Spinal cord (tissue), 10 donors: ENCODE measurements at places on chromosomes 2 and 18.
A peak's percentile ranks its signal among the peaks of the same experiment; 100 is the strongest.

- DNase-seq, result no peak
Measured at GRCh38 chr2:54298514-54298913, 42.5 kb upstream of the TSPYL6 start.

DNA sequence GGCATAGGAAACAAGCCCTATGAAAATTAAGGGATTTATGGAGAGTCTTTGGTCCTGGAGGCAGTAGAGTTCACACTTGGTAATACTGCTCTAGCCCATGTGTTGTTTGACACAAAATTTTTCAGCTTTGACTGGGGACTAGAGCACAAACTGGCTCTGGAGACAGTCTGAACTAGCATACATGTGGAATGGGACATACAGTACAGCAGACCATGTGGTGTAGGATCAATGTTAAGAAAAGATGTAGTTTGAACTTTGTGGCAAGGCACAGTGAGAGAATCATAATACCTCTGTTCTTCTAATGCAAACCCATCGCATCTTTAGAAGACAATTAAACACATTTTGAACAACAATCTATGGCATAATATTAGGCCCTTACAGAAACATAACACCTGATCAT is 521.5 kb upstream of the DDX18 start:
- DNase-seq, result no peak

DNA sequence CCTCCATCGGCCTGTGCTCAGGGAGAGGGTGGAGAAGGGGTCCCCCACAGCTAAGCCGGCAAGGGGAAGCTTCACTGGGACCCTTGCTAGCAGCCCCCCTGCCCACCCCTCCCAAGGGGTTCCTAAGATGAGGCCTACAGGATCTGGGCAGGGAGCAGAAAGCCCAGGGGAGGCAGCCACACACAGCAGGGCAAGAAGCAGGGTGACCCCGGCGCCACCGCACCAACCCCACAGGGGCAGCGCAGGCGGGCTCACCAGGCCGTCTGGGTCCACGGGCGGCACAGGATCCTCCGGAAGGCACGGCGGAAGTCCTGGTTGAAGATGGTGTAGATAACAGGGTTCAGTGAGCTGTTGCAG is 1.8 kb downstream of the ADRA2B start:
- no peak for DNase-seq

- DNase-seq, result no peak
Measured at GRCh38 chr2:10095175-10095574, 15.0 kb upstream of the CYS1 start.

- DNase-seq, result no peak
Measured at GRCh38 chr2:192729369-192729768, 534.6 kb upstream of the TMEFF2 start.

DNA sequence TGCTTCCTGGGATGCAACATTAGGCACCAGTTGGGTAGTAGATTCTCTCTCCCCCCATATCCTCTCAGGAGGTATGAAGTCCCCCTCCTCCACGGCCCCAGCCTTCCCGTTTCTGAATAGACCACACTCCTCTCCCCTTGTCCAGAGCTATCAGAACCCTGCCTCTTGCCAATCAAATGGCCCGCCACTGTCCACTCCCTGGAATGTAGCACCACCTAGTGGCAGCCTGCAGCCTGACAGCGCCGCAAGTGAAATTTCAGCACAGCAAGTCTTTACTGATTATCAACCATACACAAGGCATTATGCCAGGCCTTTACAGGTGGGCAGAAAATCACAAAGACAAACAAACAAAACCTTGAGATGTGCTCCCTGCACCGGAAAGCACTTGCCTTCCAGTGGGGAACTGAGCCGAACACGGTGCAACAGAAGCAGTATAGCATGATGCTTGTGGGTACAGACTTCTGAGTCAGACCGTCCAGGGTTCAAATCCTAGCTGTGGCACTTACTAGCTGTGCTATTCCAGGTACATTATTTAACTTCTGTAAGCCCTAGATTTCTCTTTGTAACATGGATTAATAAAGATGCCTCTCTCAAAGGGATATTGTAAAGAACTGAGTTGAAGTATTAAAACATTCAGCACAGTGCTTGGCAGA is 174.0 kb downstream of the SMAD2 start:
- DNase-seq, result peak; percentile 45

- DNase-seq, result no peak
Measured at GRCh38 chr2:226953826-226954225, 118.0 kb downstream of the RHBDD1 start.

GRCh38 chr2:172288603-172289002 is 138.8 kb upstream of the ITGA6 start:
- DNase-seq, result no peak

- no peak for DNase-seq
Measured at GRCh38 chr2:38702413-38702812, 36.5 kb downstream of the GALM start.

- DNase-seq, result no peak
Measured at GRCh38 chr2:7588295-7588694, 671.1 kb downstream of the RNF144A start.

GRCh38 chr2:53231908-53232307 is 535.7 kb upstream of the CHAC2 start:
- no peak for DNase-seq

- no peak for DNase-seq
Measured at GRCh38 chr2:10620481-10620880, 69.3 kb downstream of the NOL10 start.

DNA sequence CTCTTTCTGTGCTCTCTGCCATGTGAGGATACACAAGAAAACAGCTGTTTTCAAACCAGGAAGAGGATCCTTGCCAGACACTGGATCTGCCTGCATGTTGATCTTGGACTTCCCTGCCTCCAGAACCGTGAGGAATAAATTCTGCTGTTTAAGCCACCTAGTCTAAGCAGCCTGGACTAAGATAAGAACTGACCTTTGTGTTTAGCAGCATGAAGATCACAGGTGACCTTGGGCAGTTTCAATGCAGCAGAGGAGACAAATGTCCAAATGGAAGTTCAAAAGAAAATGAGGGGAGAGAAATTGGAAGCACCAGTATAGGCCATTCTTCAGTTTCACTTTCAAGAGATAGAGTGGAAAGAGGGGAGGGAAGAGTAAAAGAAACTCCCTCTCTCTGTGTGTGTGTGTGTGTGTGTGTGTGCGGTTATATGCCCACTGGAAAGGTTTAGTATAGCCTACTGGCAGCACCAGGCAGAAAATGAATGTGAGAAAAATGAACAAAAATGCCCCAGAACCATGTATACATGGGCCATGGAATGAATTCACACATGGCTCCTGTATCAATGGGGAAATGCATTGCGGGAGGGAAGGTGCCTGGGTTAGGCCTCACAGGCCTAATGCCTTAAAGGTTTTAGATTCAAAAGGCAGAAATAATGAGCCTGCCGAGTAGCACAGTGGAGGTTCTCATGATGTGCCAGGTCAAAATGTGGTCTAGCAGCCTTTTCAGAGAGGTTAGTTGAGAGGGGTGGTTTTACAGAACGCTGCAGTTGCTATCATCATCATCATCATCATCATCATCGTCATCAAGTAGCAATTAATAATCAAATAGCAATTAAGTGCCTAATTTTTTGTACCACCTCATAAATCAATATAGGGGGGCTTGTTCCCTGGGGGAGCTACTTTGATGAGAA is 1.1 kb upstream of the CERS6 start:
- DNase-seq, result no peak
